ENCODE measurements at places on chromosomes 13 and 19.

DNA sequence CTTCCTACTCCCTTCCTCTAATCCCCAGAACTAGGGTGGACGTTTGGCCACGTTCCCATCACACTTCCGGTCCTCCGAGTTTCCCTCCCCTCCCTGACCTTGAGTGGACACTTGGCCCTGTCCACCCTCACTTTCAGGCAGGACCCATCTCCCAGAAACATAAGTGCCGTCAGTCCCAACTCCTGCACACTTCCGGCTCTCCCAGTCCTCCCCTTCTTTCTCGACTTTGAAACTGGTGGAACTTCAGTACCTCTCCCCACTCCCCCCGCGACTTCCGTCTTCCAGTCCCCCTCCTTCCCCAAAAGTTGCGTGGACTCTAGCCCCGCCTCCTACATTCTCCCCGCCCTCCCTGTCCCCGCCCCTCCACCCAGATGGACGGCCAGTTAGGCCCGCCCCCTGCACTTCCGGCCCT lies 278 bp upstream of the ZNF274 start:
- no peak for DNase-seq

- DNase-seq, result no peak
These were observed 12.9 kb downstream of the SYT3 start for GRCh38 chr19:50626795-50627194.

GRCh38 chr13:46893798-46894560 lies 2.9 kb downstream of the HTR2A start:
- peak; percentile 72 for DNase-seq

- DNase-seq, result no peak
These were observed 673.8 kb downstream of the PCDH9 start for GRCh38 chr13:66556306-66556705.

- DNase-seq, result no peak
These were observed 136.8 kb downstream of the TBC1D4 start for GRCh38 chr13:75345193-75345592.

- DNase-seq, result no peak
These were observed 224.8 kb downstream of the NHLRC3 start for GRCh38 chr13:39263033-39263432.

DNA sequence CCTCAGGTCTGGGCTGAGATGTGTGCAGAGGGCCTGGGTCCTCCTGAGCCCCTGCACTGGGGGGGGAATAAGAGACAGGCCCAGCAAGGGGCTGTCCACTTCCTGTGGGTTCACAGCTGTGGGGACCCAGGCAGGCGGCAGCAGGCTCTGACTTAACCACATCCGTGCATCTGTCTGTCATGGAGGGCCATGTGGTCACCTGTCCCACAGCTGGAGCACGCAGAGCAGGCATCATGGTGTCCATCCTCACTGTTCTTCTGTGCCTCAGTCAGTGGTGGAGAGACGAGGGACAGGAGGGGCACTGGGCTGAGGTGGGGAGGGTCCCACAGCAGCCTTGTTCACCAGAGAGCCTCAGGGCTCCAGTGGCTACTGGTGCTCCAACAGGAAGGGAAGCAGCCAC lies 16.3 kb upstream of the KIR3DL3 start:
- no peak for DNase-seq

DNA sequence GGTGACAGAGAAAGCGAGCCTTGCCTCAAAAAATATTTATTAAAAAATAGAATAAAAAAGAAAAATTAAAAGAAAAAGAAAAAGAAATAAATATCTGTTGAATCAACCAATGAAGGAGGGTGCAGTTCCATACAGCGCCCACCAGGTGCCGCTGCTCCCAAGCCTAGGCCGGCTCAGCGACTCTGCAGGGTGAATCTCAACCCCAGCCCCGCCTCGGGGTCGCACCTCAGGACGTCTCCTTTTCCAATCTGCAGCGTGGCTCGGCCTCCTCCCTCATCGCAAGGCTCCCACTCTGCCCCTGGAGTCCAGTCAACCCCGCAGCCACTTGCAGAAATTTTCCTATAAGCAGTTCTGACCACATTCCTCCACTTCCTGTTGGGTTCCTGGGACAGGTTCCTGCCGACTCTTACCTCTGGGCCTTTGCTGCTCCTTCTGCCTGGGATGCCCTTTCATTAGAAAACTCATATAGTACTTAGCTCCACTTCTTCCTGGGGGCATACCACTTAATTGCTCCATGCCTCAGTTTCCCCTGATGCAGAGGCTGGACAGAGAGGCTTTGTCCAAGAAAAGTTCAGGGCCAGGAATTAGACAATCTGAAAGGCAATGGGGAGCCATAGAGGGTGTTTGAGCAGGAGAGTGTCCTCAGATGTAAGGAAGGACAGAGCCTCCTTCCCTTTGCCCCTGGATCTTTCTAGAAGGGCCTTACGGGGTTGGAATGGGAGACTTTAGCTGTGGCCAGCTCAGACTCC lies 24.3 kb downstream of the NFILZ start:
- no peak for DNase-seq

DNA sequence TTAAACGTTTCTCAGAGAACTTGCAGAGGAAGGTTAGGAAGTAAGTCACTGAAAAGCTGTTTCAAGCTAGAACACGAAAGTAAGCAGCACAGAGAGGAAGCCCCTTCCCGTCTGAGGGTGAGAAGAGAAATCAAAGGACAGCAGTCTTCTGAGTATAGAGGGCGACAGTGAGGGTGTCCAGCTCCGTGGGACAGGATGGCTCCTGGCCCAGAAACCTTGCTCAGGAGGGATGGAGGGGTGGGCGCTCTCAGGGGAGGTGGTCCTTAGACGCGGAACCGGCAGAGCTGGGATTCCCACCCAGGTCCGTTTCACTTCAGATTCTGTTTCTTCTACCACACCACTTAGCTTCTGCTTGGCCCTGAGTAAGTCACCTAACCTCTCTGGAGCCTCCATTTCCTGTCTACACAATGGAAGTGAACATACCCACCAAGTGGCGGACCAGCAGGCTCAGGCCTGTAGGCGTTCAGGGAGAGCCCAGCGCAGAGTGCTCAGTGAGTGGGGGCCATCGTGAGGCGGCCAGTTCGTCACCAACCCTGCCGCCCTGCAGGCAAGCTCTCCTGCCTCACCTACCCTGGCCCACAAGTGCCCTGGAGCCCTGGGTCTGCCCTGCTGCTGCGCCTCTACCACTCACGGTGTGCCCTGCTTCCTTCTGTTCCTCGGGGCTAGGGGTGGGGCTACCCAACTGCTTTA lies 5.5 kb upstream of the RSPH6A start:
- no peak for DNase-seq

Measured in renal cortex interstitium (tissue), 15 donors.